IMR-90 (cell line): ENCODE measurements at places on chromosomes 6 and 20. TPM values are rescaled to one million over a fixed set of nuclear protein-coding genes. Genes with fewer than 3 reads are reported as not detected.

- no peaks in the 10 kb centered on the region for H3K4me1 ChIP-seq
- DNase-seq: no peak
- no peaks in the 10 kb centered on the region for H3K27me3 ChIP-seq
These were observed 432.6 kb downstream of the MMUT start for GRCh38 chr6:49030251-49031020.

DNA sequence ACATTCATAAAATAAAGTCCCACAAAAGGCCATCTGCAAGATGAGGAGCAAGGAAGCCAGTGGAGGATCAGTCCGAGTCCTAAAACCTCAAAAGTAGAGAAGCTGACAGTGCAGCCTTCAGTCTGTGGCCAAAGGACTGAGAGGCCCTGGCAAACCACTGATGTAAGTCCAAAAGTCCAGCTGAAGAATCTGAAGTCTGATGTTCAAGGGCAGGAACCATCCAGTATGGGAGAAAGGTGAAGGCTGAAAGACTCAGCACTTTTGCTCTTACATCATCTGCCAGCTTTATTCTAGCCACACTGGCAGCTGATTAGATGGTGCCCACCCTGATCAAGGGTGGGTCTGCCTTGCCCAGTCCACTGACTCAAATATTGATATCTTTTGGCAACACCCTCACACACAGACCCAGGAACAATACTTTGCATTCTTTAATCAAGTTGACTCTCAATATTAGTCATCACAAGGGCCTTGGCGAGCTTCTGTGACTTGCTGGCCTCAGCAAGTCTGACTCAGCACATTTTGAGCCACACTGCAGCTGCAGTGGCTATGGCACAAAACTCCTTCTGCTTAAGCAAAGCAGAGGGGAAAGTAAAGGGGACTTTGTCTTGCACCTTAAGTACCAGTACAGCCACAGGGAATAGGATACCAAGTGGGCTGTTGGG is 1370.3 kb upstream of the CITED2 start:
- H3K27ac ChIP-seq: no peak overlapping the region
- no peaks in the 10 kb centered on the region for H3K36me3 ChIP-seq
- no peaks in the 10 kb centered on the region for H3K27me3 ChIP-seq
- H3K4me3 ChIP-seq: no peak overlapping the region
- DNase-seq: peak; percentile 69

DNA sequence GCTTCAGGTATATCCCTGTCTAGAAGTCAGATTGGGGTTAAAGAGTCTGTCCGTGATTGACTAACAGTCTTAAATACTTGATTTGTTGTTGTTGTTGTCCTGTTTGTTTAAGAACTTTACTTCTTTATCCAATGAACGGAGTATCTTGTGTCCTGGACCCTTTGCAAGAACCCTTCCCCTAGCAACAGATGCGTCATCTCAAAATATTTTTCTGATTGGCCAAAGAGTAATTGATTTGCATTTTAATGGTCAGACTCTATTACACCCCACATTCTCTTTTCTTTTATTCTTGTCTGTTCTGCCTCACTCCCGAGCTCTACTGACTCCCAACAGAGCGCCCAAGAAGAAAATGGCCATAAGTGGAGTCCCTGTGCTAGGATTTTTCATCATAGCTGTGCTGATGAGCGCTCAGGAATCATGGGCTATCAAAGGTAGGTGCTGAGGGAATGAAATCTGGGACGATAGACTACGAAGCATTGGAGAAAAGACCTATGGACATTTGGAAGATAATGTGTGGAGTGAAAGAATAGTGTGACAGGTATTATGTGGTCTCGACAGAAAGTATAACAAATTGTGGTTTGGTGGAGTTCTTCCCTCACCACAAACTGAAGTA is at the start of gene HLA-DRA:
Gene HLA-DRA (plus strand): TSS at position 286 of the 613 bp plus-strand sequence. CDS start 64 bp downstream, at position 350.
- H3K4me3 ChIP-seq: no peak within 1 kb of the TSS
- H3K36me3 ChIP-seq: no peaks in the 10 kb centered on the region

DNA sequence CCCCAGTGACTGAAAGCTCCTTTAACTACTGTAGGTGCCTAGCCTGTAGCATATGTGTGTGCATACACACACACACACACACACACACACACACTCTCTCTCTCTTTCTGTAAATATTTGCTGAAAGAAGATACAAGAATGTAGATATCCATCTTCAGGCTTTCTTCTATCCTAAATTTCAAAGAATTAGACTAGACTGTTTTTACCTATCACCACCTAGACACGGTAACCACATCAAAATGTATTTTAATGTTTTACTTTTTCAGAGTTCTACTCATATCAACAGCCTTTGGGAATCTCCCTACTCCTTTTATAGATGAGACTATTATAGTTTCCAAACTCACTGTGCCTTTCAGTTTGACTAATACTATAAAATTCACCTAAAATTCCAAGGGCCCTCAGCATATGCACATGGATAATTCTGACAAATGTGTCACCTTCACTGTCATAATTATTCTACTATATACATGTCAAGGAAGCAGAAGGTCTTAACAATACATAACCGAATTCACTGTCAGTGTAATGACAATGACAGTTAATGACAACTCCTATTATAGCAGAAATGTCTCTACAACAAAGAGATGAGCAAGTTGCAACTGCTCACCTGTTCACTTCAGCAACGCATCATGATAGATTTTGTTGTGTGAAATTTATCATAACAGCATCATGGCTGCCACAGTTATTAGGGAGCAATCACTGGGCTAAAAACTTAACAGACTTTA is 236.5 kb downstream of the GMPR start:
- peaks cover 23% of the 10 kb centered on the region for H3K4me1 ChIP-seq
- H3K27ac ChIP-seq: no peak overlapping the region
- H3K27me3 ChIP-seq: no peaks in the 10 kb centered on the region

GRCh38 chr20:37680420-37680819 is 13.4 kb upstream of the CTNNBL1 start:
- no peak overlapping the region for H3K4me3 ChIP-seq
- no peaks in the 10 kb centered on the region for H3K4me1 ChIP-seq
- no peak overlapping the region for H3K27ac ChIP-seq
- peaks cover 32% of the 10 kb centered on the region for H3K27me3 ChIP-seq
- H3K36me3 ChIP-seq: no peaks in the 10 kb centered on the region

DNA sequence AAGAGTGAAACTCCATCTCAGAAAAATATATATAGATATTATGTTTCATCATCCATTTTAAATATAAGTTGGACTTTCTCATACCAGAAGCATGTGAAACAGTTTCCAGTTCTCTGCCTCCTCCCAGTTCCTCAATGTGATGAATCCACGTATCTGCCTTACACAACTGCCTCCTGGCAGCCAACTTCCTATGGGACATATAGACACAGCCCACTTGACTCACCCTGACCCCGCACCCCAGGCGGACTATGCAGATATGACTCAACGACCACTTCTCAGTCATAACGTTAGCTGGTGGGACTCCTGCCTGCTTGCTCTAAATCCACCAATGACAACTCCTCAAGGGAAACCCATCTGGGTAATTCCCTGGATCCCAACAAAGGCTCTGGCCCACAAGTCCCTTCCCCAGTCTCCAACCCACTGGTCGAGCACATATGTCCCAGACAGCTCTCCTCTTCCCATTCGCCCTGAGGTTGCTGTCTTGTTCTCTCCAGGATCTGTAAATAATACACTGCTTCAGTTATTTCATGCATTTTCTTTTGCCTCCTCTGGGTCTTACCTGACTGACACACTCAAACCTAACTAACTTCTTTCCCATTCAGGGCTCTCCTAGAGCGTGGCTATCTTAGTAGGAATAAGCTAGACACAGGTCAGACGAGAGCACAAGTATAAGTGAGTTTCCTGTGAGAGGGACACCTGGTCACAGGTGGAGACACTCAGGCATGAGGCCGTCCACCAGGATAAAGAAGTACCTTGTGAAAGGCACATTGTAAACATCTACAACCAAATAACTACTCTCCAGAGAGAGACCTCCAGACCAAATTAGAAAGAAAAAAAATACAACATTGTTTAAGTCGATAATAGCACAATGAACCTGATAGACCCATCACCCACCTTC is 548.5 kb downstream of the CD83 start:
- H3K27me3 ChIP-seq: peaks cover 2% of the 10 kb centered on the region; the same call in 1 of the 2 replicates
- DNase-seq: peak; percentile 100
- H3K4me3 ChIP-seq: no peak overlapping the region

GRCh38 chr20:53786071-53786444 is 192.4 kb upstream of the ZNF217 start:
- H3K36me3 ChIP-seq: no peaks in the 10 kb centered on the region
- H3K27me3 ChIP-seq: no peaks in the 10 kb centered on the region
- H3K4me1 ChIP-seq: peaks cover 7% of the 10 kb centered on the region
- no peak for DNase-seq
- no peak overlapping the region for H3K27ac ChIP-seq
- no peak overlapping the region for H3K4me3 ChIP-seq

- H3K36me3 ChIP-seq: no peaks in the 10 kb centered on the region
- H3K27ac ChIP-seq: no peak overlapping the region
- H3K27me3 ChIP-seq: no peaks in the 10 kb centered on the region
- no peaks in the 10 kb centered on the region for H3K4me1 ChIP-seq
- DNase-seq: no peak
These were observed 44.7 kb downstream of the RSPH3 start for GRCh38 chr6:158955255-158955654.

DNA sequence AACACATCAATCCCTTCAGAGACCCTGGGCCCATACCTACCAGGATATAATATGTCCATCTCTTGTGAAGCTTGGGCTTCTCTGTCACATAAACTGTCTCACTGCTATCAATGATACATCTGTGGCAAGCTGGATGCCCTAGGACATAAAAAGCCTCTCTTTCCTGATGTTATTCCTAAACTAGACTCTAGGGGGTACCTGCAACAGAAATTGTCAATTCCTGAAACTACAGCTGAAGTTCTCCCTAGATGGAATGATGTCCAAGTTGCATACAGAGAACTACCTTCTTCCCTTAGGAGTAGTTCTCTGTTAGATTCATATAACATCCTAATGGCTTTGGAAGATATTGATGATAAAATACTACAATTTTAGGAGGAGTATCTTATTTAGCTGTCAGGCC is 35.8 kb downstream of the TBX18 start:
- peak; percentile 11 for DNase-seq
- H3K4me1 ChIP-seq: no peaks in the 10 kb centered on the region
- no peak overlapping the region for H3K4me3 ChIP-seq
- no peaks in the 10 kb centered on the region for H3K27me3 ChIP-seq
- H3K27ac ChIP-seq: no peak overlapping the region

GRCh38 chr6:38391206-38391605 is 248.5 kb downstream of the BTBD9 start:
- DNase-seq: peak; percentile 55
- H3K27ac ChIP-seq: no peak overlapping the region
- no peaks in the 10 kb centered on the region for H3K36me3 ChIP-seq
- H3K27me3 ChIP-seq: no peaks in the 10 kb centered on the region
- peaks cover 2% of the 10 kb centered on the region; the same call in 1 of the 2 replicates for H3K4me1 ChIP-seq

DNA sequence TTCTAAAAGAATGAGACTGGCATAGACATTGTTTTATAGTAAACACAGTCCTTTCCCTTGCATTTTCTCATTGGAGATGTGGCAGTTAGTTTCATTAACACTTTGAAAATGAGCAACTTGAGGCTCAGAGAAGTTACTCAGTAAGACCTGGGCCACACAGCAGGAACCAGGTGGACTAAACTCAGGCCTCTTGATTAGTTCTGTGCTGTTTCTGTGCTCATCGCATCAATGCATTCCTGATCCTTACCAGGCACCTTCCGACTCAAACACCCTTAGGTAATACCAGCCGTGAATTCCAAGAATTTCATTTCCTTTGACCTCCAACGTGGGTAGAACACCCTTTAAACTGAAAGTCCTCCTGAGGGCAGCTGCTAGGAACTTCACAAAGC is 362.8 kb downstream of the ESR1 start:
- H3K27ac ChIP-seq: no peak overlapping the region
- no peak overlapping the region for H3K4me3 ChIP-seq
- peaks cover 16% of the 10 kb centered on the region for H3K36me3 ChIP-seq
- H3K4me1 ChIP-seq: no peaks in the 10 kb centered on the region

DNA sequence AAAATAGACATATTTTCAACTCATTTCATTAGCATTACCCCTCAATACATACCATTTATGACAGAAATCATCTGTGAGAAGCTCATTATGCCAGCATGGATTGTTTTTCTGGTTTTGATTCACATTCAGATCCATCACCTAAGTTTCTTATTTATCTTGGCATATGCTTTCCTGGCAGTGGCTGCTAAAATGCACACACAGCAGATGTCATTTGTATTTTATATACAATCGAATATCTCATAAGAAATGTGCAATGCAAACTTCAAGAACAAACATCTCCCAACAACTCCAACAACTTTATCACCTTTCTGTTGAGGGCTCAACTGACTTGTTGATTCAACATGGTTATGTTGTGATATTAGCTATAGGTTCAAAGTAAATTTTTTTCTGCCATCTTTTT is 208.3 kb downstream of the PHACTR1 start:
- no peak overlapping the region for H3K27ac ChIP-seq
- no peaks in the 10 kb centered on the region for H3K4me1 ChIP-seq
- H3K36me3 ChIP-seq: no peaks in the 10 kb centered on the region
- no peak overlapping the region for H3K4me3 ChIP-seq
- no peaks in the 10 kb centered on the region for H3K27me3 ChIP-seq

- H3K27me3 ChIP-seq: no peaks in the 10 kb centered on the region
- H3K4me3 ChIP-seq: no peak overlapping the region
- no peak for DNase-seq
- H3K36me3 ChIP-seq: no peaks in the 10 kb centered on the region
- H3K4me1 ChIP-seq: no peaks in the 10 kb centered on the region
These were observed 402.7 kb downstream of the CDKAL1 start for GRCh38 chr6:20936949-20937348.

DNA sequence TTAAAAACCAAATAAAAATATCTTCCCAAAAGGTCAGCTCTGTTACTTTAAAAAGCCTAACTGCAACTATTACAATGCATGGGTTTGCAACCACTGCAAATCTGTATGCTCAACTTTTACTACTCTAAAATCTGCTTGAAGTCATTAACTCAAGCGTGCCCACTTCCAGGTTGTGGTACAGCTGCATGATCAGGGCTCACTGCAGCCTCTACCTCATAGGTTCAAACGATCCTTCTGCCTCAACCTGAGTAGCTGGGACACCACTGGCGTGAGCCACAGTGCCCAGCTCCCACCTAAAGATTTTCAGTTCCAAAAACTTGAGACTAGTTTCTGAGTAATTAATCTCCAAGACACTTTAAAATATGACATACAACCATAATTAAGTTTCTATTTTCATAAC is 8.2 kb downstream of the DIDO1 start:
- no peak for DNase-seq
- no peaks in the 10 kb centered on the region for H3K27me3 ChIP-seq
- H3K36me3 ChIP-seq: peaks cover 3% of the 10 kb centered on the region; the same call in 1 of the 2 replicates
- no peak overlapping the region for H3K27ac ChIP-seq

The NNAT gene
- total RNA-seq: 2.0 and 2.8 TPM in 2 replicates

The HTR1B gene
- total RNA-seq: under 0.01 and 0.36 TPM in 2 replicates

The NTSR1 gene
- 0.54 and 0.56 TPM in 2 replicates for total RNA-seq

The RAD21L1 gene
- under 0.01 TPM in 1 of 2 replicates, not detected in the other for total RNA-seq

The OPRL1 gene
- total RNA-seq: 0.28 and 0.36 TPM in 2 replicates

The ID4 gene
- total RNA-seq: 3.0 and 11.1 TPM in 2 replicates

The HLA-DRB5 gene
- not detected in 2 replicates for total RNA-seq

The GHRH gene
- total RNA-seq: not detected in 2 replicates

The ERVFRD-1 gene
- not detected in 2 replicates for total RNA-seq

The PPP1R10 gene
- total RNA-seq: 16.1 and 18.8 TPM in 2 replicates
